ENCODE measurements at places on chromosomes 11 and 22.

GRCh38 chr11:120336641-120337354, 585 bp downstream of the ARHGEF12 start:
- DNase-seq: no peak

DNA sequence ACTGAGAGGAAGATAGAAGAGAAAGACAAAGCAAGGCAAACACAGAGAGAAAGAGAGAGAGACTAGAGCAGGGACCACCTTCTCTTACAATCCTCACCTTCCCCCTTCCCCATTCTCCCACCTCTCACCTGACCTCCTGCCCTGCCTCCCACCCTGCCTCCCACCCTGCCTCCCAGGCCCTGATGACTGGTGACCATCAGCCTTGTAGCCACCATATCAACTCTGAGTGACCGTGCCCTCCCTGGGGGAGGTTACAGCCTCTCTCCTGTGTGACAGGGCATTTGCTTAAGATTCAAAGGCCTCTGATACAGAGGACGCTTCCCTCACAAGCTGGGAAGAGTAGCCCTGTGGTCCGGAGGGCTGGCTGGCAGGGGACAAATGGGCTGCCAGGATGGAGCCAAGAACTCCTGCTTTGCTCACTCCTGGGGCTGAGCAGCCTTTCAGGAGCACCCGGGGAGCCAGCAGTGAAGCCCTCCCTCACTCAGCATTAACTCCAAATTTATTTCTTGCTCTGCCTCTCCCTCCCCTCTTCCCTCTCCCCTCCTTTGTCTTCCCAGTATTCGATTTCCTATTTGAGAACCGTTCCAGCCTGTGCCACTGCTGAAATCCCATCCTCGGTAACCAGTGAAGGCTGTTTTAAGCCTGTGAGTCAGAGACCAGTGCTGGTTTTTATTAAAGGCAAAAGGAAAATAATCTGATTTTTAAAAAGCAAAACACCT, 125.2 kb upstream of the SYT13 start:
- DNase-seq: no peak

DNA sequence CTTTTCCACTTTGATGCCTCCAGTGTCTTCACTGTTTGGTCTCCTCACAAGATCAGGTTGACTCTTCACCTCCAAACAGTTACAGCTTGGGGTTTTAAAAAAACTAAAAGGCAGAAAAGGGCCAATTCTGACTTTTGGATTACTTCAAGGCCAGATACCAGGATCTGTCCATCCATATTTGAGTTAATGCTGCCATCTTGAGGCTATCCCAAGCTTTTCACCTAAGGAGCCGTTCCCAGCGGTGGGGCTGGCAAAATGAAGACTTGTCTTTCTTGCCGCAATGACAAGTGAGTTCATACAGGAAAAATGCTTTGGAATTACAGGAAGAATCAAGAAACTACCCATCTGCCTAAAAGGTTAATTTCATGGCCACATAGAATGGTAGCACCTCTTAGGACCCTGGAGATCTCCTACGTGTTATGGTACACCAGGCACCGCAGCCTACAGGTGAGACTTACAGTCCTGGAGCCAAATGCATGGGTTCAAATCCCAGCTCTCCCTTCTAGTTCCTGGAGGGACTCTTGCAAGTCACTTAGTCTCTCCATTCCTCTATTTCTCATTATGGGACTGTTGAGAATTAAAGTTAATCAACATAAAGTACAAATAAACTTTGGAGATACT, 6.0 kb upstream of the OR5B21 start:
- peak; percentile 49 for DNase-seq

DNA sequence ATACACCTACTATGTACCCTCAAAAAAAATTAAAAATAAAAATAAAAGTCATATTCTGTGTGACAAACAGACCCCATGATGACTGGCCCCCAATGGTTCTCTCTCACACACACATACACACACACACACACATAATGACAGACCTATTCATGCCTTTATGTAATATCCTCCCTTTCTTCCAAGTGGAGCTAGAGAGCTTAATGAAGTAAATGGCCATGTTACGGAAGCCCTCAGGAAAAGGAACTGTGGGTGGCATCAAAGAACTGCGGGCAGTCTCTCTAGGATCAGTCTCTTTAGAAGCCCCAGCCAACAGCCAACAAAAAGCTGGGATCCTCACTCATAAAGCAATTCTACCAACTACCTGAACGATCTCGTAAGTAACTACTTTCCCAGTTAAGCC, 125.5 kb downstream of the SIK3 start:
- DNase-seq: no peak

DNA sequence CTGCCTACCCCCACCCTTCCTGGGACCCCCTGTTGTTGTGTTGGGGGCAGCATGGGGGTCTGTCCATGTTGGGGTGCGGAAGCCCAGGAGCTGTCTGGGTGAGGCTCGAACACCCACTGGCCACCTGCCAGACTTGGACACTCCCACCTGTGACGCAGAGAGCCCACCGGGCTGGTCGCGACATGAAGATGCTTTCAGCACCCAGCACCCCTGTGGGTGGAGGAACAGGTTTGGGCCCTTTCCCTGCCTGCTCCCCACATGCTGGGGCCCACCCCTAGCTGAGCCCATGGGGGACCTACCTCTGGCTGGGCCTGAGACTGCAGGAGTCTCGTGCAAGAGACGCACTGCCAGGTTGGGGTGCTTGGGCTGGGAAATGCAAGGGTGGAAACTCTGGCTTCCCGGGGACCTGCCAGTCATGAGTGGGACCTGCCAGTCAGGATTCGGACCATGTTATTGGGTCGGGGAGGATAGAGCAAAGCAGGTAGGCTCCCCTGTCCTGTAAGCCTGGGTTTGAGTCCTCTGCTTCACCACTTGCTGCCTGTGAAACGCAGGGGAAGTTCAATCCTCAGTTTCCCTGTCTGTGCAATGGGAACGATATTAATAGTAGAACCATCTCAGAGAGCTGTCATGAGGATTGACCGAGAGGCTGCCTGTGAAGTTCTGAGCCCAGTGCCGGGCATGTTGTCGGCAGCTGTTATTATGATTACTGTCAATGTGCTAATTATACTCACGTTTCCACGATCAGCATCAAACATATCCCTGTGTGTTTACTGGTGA, 24.1 kb downstream of the KIAA1671 start:
- DNase-seq: no peak

DNA sequence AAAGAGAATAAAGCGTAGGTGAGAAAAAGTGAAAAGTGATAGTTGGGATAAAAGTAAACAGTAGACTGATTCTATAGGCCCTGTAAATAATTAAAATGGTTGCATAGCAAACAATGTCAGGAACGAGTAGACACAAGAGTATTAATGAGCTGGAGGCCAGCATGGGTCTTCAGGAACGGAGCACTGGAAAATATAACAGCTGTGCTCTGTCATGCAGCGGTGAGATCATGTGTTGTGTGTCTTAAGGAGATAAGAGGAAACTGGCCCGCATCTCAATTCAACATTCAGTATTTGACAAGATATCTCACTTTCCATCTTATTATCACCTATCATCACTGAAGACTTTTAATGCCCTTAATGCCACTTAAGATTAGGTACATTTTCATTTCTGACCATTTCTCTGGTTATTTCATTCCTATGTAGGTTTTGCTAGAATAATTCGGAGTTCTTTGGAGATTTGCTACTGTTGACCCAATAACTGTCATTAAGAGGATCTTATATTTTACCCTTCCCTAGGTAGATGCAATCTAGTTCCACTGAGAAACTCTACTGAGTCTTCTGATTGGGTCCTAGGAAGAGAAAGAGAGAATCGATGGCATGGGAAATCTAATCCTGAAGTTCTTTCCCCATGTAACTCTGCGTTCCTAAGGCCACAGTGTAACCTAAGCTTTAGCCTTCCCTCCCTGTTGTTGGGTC, 35.5 kb upstream of the VWA5A start:
- DNase-seq: no peak

GRCh38 chr11:36258730-36259360, 30.4 kb downstream of the COMMD9 start:
- peak; percentile 79 for DNase-seq

- no peak for DNase-seq
Observed at GRCh38 chr11:69649576-69649900, 8.6 kb downstream of the CCND1 start.

GRCh38 chr11:34964610-34965331, 48.4 kb downstream of the PDHX start:
- no peak for DNase-seq
